Substantia nigra (tissue), 51 donors: ENCODE measurements at places on chromosomes 2 and 18.

GRCh38 chr2:16828828-16829160 lies 163.2 kb upstream of the CYRIA start:
- DNase-seq: no peak

GRCh38 chr2:101883860-101884259 lies 107.9 kb upstream of the IL1R2 start:
- DNase-seq: no peak

GRCh38 chr18:8283891-8284585 lies 325.2 kb upstream of the RAB12 start:
- DNase-seq: no peak

GRCh38 chr2:18378020-18378653 lies 182.3 kb downstream of the RDH14 start:
- DNase-seq: peak; percentile 17

DNA sequence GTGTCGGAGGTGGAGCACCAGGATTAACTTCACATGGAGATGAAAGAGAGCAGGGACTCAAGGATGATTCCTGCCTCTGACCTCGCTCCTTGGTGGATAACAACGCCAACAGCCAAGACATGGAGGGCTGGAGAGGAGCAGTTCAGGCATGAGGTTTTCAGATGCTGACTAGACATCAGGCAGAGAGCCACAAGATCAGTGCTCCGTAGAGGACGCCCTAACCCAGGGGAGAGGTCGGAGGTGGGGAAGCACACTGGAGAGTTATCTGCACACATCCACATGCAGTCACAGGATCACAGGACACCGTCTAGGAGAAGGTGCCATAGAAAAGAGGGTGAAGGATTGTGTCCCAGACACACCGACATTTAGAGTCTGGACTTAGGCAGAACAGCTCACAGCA lies 344.3 kb downstream of the EIPR1 start:
- DNase-seq: no peak

DNA sequence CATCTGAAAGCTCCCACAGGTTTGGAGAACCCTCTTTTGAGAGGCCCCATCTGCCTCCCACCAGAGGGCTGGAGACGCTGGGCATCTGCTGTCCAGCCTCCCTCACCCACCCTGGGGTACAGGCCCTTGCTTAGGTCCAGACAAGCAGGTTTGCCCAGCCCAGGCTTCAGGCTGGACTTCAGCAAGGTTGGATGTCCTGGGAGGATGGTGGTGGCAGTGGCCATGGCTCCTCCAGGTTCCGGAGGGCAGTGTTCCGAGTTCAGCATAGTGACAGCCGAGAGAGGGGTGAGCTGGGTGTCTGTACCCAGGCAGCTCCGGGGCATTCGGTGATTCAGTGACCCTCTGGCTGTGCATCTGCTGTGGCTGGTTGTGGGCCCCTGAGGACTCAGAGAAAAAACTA lies 58.2 kb upstream of the HDAC4 start:
- DNase-seq: no peak

DNA sequence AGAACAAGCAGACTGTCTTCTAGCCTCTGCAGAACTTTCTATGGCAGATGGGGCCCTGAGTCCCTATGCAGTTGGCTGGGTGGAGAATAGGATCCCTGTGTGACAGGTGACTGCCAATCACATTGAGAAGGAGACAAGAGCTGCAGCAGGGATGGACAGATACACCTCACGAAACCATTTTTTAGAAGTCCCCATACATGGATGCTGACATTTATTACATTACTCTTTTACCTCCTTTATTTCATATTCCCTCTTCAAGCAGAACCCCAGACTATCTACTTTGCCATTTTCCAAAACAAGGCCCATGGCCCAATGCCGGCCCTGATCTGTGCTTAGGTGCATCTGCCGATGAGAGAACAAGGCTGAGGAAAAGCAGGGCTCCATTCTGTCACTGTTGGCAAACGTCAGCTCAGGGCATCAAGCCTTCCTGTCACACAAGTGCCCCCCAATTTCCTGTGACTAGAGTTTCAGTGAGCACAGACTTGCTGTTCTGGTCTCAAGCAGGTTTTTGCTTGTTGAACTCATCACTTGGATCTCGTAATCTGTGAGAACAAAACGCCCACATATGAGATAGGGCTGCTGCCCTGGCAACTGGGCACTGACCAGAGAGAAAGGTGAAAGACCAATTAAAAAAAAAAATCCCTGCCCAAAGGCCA lies 35.8 kb downstream of the LOXHD1 start:
- no peak for DNase-seq

DNA sequence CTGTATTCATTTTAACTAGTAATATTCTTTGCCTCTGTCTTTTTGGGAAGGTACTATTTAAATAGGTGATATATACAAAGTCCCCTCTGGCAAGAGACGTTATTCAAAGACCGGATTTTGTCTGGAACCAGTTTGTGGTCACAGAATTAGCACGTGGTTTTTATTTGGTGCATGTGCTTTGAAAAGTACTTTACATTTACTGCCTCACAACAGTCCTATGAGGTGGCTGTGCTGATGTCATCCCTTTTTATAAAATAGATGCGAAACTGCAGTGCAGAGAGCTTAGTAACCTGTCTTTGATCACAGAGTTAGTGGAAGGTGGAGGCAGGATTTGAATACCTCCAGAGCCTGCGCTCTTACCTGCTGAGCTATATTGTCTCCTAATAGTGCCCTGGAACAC lies 4.0 kb downstream of the LPIN1 start:
- no peak for DNase-seq

DNA sequence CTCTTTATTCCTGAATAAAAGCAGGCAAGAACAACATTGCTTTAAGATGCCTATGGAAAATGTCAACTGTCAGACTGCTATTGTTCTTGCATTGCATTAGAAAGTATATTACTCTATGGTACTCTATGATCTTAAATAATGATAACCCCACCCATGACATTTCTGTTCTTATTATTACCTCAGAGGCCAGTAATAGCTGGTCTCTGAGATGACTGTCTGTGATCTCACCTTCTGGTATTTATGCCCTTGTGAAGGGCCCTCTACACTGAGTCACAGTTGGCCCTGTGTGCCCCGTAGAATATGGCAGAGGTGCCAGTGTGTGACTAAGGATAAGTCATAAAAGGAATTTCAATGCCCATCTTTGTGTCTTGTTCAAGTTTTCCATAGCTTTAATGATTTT lies 61.0 kb downstream of the SPP2 start:
- no peak for DNase-seq

GRCh38 chr2:42648796-42649195 lies 80.4 kb downstream of the MTA3 start:
- DNase-seq: no peak

DNA sequence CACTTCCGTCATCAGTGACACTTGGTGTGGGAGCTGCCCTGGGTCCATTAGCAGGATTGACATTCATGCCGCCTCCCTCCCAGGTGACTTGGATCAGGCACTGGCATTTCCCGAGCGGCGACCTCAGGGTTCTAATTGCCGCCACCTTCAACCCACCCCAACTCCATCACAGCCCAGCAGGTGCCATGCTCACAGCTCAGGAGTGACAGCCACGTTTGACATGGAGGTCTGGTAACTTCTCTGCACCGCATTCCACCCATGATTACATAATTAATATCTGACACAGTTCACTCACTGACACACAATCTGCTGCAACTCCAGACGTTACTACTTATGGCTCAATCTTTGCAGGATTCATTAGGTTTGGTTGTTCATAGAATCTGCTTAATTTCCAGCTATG lies 450.9 kb upstream of the MYT1L start:
- DNase-seq: no peak

GRCh38 chr2:177014946-177015345 lies 197.6 kb upstream of the HNRNPA3 start:
- DNase-seq: no peak

- no peak for DNase-seq
Observed at GRCh38 chr2:84297155-84297554, 161.9 kb downstream of the SUCLG1 start.

DNA sequence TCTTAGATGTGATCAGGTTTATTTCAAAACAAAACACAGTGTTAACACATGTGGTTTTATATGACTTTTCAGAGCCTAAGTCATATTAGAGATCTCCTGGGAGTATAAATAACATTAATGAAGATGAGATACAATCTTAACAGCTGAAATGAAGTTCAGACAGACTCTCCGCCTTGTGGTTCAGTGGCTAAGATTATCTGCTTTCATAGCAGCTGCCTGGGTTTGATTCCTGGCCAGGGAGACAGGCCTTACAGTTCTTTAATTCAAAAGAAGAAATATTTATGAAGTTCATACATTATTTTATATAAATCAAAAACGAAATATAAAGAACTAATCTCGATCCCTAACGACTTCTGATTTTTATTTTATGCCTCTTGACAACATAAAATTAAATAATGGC lies 35.2 kb upstream of the TTC32 start:
- DNase-seq: no peak

GRCh38 chr2:50443868-50444630 lies 587.9 kb downstream of the NRXN1 start:
- DNase-seq: no peak

DNA sequence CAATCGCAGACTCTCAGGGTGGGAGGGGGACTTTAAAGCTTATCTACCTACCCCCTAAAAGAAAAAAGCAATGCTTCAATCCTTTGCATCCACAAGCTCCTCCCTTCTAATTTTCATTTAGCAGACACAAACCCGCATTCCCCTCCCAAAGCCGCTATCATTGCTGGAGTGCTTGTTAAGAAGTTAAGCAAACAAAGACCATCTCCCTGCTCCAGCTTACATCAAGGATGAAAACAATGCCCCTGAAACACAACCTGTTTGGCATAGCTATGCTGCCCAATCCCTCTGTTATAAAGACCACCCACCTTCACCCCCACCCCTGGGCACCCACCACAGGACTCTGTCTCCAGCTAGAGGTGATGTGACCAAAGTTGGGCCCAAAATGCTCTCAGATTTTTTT lies 33.0 kb downstream of the REEP1 start:
- DNase-seq: no peak

- no peak for DNase-seq
Observed at GRCh38 chr2:206202446-206202845, 42.8 kb downstream of the EEF1B2 start.

GRCh38 chr18:23721696-23722480 lies 32.6 kb downstream of the LAMA3 start:
- DNase-seq: no peak

DNA sequence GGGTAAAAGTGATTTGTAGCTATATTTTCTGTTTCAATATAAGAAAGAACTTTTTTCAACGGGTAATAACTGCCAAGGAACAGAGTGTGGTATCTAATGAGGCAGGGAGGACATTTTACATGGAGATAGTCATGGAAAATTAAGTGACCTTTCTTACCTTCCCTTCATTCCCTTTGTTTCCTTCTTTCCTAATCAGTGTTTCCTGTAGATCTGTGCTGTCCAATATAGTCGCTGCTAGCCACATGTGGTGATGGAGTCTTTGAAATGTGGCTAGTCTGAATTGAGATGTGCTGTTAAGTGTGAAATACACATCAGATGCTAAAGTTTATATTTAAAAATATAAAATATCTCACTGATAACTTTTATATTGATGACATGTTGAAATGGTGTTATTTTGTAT lies 81.8 kb downstream of the BABAM2 start:
- DNase-seq: no peak

DNA sequence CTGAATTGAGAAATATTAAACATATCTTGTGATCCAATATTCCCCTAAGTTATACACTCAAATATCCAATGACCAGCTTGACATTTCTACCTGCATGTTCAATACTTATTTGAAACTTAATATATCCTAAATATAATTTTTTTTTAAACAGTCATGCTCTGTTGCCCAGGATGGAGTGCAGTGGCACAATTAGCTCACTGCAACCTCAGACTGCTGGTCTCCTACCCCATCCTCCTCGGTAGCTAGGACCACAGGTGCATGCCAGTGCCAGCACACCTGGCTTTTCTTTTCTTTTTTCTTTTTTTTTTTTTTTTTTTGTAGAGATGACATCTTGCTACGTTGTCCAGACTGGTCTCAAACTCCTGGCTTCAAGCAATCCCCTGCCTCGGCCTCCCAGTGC lies 4.2 kb downstream of the KYNU start:
- DNase-seq: no peak

- no peak for DNase-seq
Observed at GRCh38 chr2:148096012-148096411, 75.1 kb downstream of the MBD5 start.

DNA sequence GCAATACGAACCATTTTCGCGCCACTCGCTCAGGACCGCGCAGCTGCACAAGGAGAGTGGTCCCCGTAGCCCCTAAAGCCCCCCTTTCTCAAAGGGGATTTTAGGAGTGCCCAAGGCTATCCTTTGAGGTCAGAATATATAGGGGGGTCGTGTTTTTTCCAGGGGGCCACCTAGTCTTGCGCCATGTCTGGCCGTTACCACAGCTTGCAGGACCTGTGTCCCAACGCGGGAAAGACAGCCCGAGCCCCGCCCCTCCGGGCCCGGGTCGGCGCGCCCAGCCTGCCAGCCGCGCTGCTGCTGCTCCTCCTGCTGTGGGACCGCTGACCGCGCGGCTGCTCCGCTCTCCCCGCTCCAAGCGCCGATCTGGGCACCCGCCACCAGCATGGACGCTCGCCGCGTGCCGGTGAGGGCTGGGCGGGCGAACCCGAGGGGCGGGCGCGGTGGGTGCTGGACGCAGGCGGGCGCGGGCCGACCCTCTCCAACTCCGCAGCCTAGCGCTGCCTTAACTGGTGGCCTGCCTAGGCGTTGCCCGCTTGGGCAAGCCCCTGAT lies at the start of gene CDCA7:
Gene CDCA7 (plus strand): TSS at position 291 of the 550 bp plus-strand sequence. CDS start 92 bp downstream, at position 383.
- DNase-seq: peak; percentile 8

DNA sequence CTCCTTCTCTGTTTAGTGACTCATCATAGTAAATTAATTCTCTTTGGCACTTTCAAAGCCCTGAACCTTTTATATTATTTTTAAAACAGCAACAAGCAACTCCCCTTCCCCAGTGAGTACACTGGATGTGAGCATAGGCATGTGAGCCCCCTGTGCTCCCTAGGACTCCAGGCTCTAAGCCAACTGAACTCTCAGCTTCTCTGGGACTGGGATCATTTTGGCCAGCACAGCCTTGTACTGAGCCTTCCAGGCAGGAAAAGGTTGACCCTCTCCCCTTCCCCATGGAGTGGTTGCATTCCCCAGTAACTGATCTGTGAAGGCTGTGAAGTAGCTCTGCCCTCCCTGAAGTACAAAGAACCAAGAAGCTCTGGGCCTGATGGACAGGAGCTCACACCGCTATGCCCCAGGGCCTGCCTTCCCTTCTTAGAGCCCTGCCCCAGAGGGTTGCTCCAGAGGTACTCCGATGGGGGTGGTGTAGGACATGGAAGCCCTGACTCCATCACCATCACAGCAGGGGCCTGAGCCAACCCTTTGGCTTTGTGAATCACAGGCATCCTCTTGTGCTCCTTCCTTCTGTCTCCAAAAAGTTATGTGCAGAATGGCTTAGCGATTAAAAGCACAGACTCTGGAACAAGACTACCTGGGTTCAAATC lies 57.8 kb downstream of the ADD2 start:
- no peak for DNase-seq

DNA sequence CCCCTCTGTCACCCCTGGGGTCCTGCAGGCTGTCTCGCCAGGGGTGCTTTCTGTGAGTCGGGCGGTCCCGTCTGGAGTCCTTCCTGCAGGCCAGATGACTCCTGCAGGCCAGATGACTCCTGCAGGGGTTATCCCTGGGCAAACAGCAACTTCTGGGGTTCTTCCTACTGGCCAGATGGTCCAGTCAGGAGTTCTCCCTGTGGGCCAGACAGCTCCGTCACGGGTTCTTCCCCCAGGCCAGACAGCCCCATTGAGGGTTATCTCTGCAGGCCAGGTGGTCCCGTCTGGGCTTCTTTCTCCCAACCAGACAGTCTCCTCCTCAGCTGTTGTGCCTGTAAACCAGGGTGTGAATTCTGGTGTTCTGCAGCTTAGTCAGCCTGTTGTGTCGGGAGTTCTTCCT lies 27.6 kb downstream of the ADNP2 start:
- no peak for DNase-seq
